ENCODE measurements at places on chromosomes 5 and 9. TPM values are rescaled to one million over a fixed set of nuclear protein-coding genes. Genes with fewer than 3 reads are reported as not detected.

Gene TRIP13
- total RNA-seq = 4.9 TPM

Gene INIP
- 20.4 TPM for total RNA-seq

Gene DHFR
- 16.0 TPM for total RNA-seq

Gene CRAT
- 15.7 TPM for total RNA-seq

Gene MYOT
- total RNA-seq = not detected

Gene LIFR
- 43.5 TPM for total RNA-seq

Gene SNCB
- 15.7 TPM for total RNA-seq

Gene ISL1
- total RNA-seq = 0.49 TPM

Gene SPEF2
- 17.5 TPM for total RNA-seq

Gene CDC20B
- 0.25 TPM for total RNA-seq

Gene PCDHGA4
- total RNA-seq = 7.9 TPM

Gene CD72
- 0.49 TPM for total RNA-seq

Gene PRELID2
- total RNA-seq = 16.7 TPM

Gene MRPL50
- total RNA-seq = 39.8 TPM

Gene SLC34A3
- not detected for total RNA-seq

Gene IRX4
- not detected for total RNA-seq

Gene CEP78
- total RNA-seq = 41.3 TPM

Gene NXNL2
- 0.49 TPM for total RNA-seq

Gene FBN2
- total RNA-seq = 8.1 TPM

Data from temporal lobe (tissue), 4 donors.